Activated effector memory CD4-positive, alpha-beta T cell treated with Interleukin-2 at 50 U/mL for 16 hours (primary cell): ENCODE measurements at places on chromosomes 12 and 14.

DNA sequence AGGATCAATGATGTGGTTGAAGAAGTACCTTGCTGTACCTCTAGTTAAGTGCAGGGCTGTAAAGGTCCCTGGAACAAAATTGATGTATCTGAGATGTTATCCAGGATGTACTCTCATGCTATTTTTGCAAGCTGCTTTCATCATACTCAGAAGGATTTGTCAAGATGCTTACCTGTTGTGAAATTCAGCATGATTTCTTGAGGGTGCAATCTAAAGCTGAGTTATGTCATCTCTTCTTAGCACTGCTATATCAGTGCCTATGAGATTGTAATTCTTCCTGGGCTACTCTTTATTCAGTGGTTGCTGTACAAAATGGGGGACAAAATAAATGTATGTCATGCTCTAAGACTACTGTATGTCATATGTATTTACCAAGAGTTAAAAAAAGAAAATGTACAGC is 340.7 kb upstream of the LMO3 start:
- DNase-seq, result no peak

DNA sequence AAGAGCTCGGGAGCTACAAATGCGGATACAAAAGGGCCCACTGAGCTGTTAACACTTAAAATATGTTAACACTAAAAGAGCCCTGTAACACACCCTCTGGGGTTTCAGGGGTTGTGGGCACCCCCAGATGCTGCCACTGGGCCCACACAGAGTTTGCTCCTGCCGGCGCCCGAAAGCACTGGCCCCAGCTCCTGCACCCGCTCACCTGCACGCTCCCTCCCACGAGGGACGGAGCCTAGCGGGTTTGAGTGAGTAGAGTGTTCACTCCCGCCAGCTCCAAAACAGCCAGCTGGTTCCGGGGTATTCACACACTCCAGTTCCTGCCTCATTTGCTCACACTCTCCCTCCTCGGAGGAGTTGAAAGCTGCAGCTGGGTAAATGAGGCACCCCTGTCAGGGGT is 357.7 kb downstream of the ETNK1 start:
- no peak for DNase-seq

DNA sequence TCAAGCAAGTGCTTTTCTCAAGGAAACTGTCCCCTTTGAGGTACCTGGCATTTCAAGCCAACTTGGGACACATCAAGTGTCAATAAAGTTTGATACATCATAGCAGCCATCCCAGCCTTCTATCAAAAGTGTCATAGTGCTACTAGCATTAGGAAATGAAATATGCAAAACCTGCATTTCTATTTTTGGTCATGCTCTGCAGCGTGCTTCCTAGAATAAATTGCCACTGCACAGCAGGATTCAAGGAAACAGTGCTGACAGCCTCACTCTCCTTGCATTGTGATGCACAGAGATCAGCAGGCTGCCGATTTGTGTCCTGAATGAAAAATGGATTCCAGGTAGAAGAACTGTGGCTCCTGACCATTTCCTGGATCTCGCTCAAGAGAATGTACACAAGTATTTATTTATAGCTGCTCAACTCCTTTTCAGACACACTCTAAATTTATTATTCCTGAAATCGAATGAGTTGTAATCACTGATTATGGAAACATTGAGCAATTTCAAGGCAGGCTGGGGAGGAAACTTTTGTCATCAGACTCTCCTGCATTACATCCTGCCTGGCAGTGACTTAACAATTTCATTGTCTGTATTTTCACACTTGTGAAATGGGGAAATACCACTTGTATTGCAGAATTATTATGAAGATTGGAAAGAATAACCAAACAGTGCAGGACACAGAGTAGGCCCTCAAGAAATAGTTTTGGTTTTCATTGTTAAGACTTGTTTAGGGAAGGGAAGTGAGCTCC is 120.9 kb downstream of the SLC38A6 start:
- DNase-seq, result no peak

- DNase-seq, result no peak
Measured at GRCh38 chr12:82470906-82471512, 112.7 kb downstream of the METTL25 start.

DNA sequence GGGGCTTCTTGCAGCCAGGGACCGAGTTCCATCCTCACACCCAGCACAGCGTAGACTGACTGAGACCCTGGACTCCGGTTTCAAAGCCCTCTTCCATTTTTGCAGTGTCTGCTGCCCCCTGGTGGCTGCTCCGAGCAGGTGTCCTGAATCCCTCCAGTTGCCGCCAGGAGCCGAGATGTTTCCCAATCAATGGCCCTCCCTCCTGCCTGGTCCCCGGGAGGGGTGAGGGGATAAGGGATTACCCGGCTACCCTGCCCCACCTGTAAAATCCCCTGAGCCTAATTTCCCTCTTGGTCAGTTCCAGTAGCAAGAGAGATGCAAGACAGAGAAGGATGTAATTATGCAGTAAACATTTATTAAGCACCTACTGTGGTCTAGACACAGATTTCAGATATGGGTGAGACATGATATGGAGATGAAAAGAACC is 55.0 kb downstream of the PHETA1 start:
- DNase-seq, result peak; percentile 49

DNA sequence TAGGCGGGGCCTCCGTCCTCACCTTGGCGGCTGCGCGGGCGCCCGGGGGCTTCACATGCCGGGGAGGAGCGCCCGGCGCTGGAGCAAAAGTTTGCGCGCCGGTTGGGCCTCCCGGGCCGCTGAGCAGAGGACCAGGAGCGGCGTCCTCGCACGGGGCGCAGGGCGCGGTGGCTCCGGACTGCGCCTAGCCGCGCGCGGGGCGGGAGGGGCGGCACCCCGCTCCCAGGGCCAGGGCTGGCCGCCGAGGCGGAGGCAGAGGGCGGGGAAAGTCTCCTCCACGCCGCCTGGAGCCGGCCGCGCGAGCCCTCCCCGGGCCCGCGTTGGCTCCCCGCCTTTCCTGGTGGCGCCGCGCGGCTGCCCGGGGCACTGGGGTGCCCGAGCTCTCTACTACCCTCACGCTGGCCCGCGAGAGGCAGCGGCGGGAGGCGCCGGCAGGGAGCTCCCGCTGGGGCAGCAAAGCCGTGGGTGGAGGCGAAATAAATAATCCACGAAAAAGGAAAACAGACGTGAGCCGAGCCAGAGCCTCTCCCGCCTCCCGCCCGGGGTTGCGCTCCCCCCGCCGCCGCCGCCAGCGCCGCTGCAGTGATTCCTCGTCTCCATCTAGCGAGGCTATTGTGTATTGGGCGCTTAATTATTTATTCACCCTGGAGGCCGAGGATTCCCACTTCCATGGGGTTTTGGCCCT is 400 bp upstream of the PRIMA1 start:
- DNase-seq, result no peak

DNA sequence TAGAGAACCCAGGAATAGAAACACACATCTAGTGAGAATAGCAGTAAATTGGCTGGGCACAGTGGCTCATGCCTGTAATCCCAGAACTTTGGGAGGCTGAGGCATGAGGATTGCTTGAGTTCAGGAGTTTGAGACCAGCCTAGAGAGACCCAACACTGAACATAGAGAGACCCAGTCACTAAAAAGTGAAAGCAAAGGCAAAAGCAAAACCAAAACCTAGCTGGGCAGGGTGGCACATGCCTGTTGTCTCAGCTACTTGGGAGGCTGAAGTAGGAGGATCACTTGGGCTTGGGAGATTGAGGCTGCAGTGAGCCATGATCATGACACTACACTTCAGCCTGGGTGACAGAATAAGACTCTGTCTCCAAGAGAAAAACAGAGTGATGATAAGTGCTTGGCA is 37.5 kb upstream of the MIS18BP1 start:
- DNase-seq, result no peak

- no peak for DNase-seq
Measured at GRCh38 chr12:38328306-38328895, 11.8 kb downstream of the ALG10B start.

GRCh38 chr14:90911121-90911520 is 94.9 kb upstream of the TTC7B start:
- DNase-seq, result no peak

DNA sequence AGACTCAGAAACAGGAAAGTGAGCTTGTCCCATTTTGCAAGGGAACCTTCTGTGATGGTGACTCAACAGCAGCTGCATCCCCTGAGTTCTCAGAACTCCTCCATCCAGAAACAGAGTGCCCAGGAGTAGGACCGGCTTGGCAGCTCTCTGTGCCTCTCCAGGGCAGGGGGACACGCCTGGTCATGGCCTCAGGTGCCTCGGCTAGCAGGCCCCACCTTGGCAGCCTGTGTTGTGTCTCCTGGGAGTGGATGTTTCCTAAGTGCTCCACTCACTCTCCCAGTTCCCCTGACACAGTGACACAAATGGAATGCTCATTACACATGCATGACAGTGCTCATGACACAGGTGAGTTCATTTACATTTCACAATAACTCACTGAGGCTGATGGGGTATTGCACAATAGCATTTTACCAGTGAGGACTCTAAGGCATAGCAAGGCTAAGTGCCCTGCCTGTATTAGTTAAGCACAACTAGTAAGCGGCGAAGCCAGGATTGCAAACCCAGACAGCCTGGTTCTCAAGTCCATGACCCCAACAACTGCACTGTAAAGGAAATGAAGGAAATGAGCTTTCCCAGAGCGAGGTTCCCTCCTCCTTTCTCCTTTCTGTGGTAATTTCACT is 47.4 kb downstream of the CALM1 start:
- no peak for DNase-seq

DNA sequence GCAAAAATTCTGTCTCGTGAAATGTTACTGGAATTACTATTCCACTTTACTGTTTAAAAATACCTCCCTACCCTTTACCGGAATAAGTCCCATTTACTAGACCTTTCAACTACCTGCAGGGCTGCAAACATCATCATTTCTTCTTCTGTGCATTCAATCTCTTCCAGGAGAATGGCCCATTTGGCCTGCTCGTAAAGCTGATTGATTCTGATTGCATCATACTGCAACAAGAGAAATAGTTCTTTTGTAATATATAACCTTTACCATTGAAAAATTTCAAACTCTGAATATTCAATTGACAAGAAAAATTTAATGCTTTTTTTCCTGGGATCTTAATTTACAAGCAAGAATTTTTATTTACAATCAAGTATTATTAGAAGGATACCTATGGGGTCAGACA is 72.4 kb downstream of the FERMT2 start:
- DNase-seq, result no peak

- no peak for DNase-seq
Measured at GRCh38 chr14:94388384-94389103, at the start of gene SERPINA1. SERPINA1 (minus strand) TSS chr14:94388602; CDS start chr14:94383237, 5,365 bp downstream.

GRCh38 chr14:63893701-63894458 is 41.1 kb downstream of the SYNE2 start:
- no peak for DNase-seq

DNA sequence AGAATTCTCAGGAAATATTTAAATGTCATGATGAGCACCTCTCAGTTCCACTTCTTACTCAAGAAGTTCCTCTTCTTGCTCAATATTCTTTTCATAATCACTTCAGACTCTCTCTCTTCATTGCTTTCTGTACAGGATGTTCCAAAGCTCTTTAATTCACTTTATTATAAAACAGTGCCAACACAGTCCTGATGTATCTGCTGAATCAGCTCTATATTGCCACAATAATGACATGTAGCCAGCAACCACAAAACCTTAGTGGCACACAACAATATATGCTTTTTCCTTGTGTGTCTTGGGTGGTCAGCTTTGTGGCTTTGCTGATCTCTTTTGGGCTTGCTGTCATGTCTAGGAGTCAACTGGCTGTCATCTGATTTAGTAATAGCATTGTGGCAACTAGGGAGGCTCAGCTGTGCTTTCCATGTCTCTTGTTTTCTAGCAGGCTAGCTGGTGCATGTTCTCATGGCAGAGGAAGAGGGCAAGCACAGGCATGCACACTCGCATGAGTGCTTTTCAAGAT is 52.8 kb upstream of the SLC2A13 start:
- DNase-seq, result no peak

DNA sequence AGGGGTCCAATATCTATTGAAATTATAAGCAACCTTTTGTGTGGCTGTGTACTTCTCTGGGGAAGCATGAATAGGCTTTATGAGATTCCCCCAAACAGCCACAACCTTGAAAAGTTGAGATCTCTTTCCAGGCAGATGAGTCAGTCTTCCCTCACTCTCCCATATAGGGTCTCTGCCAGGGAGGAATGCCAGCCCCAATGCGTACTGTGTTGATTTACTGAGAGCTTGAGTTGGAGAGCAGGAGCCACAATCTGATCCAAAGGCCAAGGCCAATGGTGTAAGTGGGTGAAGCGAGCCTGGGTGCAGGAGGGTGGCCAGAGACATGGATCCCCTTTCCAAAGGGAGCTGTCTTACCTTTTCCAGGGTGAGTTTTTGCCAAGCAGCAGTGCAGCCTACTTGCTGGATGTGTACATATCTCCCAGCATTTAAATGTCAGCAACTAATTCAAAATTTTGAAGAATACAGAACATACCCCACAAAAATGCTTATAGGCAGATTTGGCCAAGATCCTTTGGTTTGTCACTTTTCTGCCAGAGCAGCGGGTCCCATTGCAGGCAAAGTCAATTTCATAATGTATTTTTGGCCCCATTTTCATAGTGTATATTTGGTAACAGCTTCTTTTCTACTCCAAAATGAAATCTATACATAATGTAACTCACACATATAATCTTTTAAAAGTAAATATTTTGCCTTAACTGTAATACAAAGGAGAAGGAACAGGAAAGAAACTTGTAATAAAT is 88.2 kb downstream of the TBC1D30 start:
- DNase-seq, result no peak

DNA sequence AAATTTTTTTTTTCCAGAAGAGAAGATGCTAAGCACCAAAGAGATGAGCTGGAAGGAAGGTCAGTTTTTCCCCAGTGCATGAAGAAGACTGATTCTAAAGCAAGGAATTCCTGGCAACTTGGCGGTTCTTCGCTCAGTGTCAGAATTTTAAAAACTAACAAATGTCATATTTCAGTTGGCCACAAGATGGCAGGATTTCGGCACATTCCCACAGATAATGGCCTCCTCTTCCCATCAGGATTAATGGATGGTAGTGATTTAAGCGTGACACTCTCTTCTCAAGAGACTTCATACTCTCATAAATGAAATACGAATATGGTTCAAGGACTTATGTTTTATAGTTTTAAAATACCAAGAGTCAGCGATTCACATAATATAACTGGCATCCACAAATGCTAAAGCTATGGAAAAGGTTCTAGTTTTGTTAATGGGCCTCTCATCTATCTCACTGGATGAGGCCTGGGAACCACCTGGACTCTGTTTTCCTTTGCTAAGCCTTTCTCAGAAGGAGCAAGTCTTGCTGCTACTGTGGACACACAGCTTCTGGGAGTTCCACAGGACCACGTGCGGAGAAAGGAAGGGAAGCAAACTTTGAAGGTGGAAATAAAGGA is 46.1 kb upstream of the PTPRO start:
- DNase-seq, result no peak

DNA sequence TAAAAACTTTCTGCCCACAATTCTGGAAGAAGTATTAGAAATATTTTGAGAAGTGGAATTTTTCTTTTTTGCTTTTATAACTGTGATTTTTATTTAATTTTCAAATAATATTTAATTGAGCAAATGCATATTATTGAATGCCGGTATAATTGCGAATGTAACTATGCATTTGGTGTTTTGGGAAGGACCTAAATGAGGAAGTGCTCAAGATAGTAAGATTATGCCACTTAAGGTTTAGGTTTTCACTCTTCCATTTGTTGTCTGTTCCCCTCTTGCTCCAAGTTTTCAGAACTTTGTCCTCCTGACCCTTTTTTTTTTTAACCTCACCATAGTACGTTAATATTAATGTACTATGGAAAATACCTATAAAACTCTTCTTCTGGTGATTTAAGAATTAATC is 85.8 kb downstream of the KIAA0586 start:
- DNase-seq, result no peak
